NCI-H345 (cell line): ENCODE measurements at places on chromosomes 3 and 15.

DNA sequence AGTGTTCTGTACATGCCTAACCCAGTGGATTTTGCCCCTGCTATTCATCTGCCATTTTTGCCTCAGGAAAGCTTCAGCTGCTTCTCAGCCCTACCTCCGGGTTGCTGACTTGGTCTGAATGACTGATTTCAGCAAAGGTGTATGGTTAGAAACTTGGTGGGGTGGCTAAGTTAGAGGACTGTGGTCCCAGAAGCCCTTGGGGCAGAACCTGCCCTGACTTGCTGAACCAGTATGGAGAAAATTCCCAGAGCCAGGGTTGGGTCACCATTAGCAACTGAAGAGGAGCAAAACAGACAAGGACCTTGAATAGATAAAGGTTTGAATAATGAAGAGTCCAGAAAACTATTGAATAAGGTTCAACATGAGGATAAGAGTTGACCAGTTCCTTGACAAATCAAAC lies 6.1 kb upstream of the WWTR1 start:
- no peak for DNase-seq

- DNase-seq: no peak
Measured at GRCh38 chr3:129230311-129231019, 18.9 kb upstream of the COPG1 start.

GRCh38 chr3:129078510-129078909 lies 17.9 kb downstream of the GP9 start:
- no peak for DNase-seq

DNA sequence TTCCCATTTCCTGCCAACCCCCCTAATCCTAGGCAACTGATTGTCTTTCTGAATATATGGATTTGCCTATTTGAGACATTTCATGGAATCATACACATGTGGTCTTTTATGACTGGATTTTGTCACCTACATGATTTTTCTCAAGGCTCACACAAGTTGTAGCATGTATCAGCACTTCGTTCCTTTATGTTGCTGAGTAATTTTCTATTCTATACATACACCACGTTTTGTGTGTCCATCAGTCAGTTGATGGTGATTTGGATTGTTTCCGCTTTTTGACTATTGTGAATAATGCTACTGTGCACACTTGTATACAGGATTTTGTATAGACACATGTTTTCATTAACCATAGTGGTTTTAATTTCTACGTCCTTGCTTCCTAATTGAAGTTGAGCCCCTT lies 203.1 kb downstream of the ITPR1 start:
- DNase-seq: no peak

DNA sequence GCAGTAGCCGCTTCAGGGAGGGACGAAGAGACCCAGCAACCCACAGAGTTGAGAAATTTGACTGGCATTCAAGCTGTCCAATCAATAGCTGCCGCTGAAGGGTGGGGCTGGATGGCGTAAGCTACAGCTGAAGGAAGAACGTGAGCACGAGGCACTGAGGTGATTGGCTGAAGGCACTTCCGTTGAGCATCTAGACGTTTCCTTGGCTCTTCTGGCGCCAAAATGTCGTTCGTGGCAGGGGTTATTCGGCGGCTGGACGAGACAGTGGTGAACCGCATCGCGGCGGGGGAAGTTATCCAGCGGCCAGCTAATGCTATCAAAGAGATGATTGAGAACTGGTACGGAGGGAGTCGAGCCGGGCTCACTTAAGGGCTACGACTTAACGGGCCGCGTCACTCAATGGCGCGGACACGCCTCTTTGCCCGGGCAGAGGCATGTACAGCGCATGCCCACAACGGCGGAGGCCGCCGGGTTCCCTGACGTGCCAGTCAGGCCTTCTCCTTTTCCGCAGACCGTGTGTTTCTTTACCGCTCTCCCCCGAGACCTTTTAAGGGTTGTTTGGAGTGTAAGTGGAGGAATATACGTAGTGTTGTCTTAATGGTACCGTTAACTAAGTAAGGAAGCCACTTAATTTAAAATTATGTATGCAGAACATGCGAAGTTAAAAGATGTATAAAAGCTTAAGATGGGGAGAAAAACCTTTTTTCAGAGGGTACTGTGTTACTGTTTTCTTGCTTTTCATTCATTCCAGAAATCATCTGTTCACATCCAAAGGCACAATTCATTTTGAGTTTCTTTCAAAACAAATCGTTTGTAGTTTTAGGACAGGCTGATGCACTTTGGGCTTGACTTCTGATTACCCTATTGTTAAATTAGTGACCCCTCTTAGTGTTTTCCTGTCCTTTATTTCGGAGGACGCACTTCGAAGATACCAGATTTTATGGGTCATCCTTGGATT lies at the start of gene MLH1:
Gene MLH1, plus strand, starts transcription at position 193 of the 958 bp plus-strand sequence. Its CDS starts 30 bp downstream, at position 223.
- DNase-seq: no peak

DNA sequence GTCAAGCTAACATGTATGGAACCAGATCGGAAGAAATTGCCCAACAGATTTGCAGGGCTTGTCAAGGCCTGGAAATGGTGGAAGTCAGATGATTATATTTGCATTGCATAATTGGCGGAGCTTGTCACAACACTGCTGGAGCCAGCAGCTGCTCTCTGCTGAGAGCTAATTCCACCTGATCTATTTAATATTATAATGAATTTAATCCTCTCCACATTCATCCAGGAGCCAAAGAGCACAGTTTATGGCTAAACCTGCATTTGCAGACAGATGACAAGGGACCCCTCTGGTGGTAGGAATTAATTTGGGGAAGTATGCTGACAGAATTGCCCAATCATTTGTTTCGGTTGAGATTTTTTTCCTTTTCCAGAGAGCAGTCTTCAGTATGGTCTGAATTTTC lies 730.2 kb downstream of the TUSC7 start:
- peak; percentile 35 for DNase-seq

DNA sequence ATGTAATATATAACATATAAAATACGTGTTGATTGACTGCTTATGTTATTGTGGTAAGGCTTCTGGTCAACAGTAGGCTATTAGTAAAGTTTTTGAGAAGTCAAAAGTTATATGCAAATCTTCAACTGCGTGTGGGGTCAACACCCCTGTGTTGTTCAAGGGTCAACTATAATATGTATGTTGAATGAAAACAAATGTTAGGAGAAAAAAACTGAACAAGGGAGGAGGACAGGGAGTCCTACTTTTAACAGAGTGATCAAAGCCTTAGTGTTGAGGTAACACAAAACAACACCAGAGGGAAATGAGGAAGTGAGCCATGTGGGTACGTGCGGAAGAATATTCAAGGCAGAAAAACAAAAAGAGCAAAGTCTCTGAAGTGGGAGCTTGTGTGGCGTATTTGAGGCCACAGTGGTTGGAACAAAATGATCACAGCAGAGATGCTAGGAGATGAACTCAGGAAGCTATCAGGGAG lies 62.5 kb downstream of the SFMBT1 start:
- no peak for DNase-seq

DNA sequence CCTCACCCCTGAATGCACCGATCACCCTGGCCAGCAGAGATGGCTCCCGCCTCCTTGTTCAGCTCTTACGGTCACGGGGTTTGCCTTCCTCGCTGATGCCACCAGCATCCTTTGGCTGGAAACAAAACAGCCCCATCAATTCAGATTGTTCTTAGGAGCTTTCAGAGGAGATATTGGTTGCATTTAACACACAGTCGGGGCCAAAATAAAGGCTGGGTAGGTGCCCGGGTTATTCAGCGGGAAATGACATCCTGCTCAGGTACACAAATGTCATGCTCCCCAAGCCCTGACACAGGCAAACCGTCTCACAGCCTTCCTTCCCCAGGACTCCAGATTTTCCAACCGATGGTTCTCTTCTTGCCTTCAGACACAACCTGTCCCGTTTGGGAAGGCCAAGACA lies 62.4 kb upstream of the MEF2A start:
- no peak for DNase-seq

- DNase-seq: no peak
Measured at GRCh38 chr3:127366383-127366782, 78.5 kb upstream of the PRR20G start.

DNA sequence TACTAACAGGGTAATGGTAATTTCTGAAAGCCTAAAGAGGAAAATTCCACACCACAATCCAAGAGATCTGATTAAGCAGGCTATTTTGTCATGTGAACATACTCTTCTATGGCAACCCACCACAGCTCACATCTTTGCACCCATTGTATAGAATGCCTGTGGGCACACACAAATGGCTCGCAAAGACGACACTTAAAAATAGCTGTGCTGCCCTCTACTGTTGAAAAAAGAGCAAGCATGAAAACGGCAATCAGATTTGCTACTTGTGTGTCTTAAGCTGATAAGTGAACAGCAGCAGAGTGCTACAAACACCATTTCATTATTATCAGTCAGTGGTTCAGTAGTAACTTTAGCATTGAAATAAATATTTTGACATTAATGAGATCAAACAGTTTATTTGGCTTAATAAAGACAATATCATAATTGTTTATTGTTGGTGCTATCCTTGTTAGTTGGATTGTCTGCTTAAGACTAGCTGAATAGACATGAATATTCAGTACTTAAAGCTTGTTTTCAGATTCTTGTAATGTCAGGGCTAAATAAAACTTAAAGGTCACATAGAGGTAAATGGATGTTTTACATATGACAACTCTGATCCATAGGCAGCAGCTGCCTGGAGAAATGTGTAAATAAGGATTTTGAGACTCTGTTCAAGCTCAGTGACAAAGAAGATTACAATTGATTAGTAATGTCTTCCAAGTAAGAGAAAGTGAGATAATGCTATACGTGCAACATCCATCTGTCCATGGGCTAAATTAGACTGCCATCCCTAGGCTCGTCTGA lies 199.1 kb downstream of the LRRN1 start:
- peak; percentile 46 for DNase-seq

DNA sequence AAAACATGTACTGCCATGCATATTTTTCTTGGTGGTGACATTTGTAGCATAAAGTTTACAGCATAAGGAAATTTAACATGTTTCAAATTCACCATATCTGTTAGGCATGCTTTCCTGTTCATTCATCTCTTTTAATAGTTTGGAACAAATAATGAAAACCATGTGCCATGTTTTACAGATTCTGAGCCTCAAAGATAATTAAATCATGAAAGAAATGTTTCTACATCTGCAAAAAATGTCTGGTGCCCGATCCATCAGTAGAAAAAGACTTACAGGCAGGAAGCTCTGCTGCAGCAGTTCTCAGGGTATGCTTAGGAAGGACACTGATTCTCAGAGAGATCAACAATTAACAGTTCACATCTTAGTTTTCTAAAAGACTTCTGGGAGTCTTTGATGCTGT lies 316.2 kb downstream of the IL5RA start:
- DNase-seq: no peak

DNA sequence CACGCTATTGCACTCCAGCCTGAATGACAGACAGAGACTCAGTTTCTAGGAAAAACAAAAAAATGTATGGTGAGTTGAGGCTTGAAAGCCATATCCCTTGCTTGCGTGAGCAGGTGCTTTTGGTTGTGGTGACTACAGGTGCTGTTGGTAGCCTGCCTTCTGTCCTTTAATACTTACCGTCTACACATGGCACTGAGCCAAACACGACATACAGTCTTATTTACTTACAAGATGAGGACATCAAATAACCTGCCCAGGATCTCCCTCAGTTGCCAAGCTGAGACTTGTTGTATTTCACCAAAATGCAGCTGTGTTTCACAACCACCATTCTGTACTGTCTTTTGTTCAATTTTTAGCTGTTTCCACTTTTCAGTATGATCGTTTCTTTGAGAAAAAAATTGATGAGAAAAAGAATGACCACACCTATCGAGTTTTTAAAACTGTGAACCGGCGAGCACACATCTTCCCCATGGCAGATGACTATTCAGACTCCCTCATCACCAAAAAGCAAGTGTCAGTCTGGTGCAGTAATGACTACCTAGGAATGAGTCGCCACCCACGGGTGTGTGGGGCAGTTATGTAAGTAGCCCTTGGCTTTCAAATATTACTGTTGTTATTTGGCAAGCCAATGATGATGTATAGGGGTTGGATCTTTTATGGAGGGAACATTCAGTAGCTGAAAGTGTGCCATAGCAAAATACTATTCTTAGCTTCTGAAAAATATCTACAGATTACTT lies 6.5 kb downstream of the ALAS1 start:
- DNase-seq: peak; percentile 88

DNA sequence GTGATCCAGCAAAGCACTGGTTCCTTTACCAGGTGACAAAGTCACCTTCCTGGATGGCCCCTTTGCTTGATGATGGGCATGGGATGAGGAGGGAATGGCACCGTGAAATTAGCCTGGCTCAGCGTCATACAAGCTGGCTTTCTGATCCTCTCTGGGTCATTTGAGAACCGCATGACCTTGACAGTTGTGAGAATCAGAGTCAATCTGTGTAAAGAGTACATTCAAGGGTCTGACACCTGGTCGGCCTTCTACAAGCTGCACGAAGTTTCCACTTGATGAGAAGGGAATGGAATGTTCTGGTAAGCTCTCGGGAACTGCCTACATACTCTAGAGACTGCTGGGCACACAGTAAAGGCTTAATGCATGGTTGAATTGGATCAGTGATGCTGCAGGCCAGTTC lies 319.8 kb upstream of the TLE3 start:
- no peak for DNase-seq

DNA sequence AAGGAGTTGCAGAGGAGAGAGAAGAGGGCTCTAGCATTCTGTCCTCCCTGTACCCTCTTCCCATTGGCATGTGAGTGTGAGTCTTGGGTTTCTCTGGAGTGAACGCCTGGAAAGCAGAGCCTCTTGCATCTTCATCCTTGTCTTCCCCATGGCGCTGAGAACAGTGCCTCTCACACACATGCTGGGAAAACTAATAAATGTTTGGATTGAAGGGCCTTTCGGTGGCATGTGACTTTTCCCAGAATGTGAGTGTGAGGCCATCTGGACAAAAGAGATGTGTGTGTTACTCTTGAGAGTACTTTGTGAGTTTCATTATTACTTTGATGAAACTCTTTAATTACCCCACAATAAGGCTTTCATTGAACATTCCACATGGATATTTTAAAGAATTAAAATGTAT lies 122.3 kb downstream of the MITF start:
- no peak for DNase-seq

DNA sequence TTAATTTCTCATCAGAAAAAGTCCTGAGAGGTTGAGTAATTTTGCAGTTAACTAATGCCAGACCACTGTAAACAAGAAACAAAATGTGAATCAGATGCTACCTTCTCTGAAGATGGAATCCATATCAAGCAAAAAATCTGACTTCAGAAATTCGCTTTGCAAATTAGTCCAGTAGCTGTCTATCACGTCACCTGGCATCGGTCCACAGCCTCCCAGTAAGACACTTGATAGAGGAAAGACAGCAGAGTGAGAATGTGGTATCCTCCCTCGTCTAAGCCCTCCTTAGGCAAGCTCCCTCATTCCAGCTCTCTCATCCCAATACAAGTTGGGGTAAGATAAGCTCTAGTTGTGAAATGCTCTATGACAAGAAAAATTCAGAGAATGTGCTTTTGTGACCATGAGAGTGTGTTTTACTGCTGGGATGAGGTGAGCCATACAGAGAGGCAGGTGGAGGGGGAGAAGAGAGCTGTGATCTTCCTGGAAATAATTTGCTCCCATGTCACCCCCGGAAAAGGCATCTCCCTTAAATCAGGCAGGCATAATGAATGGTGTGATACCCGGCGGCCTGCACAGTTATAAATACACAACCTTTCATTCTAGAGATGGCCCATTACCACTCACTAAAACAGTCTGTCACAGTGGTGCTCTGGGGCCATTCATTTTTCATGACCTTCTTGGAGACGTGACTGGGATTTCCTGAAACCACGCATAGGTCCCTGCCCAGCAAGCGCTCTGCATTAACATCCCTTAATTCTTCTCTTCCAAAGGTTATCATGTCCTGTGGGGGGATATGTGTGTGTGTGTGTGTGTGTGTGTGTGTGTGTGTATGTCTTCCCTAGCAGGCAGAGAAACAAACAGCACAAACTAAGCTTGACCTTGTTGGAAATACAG lies 602.0 kb upstream of the KCNMB2 start:
- no peak for DNase-seq
